NCI-H2171 (cell line): ENCODE measurements at places on chromosomes 7 and 10.

DNA sequence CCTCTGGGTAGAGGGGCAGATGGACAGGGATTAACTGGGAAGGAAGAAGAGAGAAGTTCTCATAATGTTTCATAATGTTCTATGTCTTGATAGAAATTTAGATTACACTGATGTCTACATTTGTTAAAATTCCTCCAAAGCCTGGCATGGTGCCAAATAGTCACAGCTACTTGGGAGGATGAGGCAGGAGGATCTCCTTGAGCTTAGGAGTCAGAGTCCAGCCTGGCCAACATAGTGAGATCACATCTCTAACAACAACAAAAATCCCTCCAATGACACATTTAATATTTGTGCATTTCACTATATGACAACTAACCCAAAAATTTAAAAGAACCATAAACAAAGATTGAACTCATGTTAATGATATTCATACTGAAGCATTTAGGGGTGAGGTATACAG is 33.0 kb upstream of the PPP1R3C start:
- no peak for DNase-seq

DNA sequence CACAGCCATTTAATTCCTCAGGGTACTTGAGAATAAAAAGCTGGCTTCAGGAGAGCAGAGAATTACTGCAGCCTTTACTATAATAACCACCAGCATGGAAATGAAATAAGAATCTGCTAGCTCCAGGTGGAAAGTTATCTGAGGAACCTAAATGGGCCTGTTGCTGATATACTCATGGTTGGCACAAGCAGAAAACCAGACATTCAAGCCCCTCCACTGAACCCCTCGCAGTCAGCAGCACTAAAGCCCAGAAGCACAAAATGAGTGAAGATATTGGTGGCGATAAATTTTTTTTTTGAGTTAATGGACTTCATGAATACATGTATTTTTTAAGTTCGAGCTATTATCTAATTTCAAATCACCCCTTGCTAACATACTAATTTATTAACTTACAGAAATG is 303.9 kb upstream of the NRP1 start:
- no peak for DNase-seq

DNA sequence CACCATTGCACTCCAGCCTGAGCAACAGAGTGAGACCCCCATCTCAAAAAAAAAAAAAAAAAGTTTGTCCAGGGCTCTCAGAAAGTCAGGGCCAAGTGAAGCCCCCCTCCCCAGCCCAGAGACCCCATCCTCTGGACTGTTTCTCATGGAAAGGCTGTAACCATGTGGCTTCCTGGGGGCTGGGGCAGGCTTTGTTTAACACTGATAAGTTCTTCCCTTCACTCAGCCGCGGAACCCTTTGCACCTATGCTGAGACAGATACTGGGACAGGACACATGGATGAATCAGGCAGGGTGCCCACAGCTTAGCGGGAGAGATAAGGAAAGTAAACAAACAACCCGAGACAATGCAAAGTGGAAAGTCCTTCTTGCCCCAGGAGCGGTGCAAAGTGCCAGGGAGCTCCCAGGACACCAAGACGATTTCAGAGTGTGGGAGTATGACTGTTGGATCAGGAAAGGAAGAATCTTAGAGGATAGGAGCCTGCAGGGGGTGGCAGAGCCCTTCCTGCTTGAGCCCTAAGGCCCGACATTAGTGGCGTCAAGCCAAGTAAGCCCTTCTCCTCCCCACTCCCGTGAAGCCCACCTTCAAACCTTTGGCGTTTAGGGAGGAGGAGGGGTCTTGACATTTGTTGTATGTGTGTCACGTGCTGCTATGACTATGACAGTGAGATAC is 11.6 kb downstream of the MLXIPL start:
- no peak for DNase-seq

DNA sequence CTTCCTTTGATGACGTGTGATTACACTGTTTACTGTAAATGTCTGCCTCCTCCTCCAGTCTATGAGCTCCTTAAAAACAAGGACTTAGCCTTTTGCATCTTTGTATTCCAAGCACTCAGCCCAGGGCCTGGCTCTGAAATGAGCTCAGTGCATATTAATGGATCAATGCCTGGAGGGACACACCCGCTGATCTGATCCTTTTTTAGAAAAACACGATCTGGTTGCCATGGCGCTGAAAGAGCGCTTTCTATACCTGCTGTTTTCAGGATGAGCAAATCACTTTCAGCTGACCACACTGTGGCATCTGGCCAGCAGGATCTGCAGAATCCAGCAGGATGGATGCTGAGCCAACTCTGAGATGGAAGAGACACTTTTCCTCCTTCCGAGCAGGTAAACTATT is 37.8 kb upstream of the GARS1 start:
- peak; percentile 9 for DNase-seq

DNA sequence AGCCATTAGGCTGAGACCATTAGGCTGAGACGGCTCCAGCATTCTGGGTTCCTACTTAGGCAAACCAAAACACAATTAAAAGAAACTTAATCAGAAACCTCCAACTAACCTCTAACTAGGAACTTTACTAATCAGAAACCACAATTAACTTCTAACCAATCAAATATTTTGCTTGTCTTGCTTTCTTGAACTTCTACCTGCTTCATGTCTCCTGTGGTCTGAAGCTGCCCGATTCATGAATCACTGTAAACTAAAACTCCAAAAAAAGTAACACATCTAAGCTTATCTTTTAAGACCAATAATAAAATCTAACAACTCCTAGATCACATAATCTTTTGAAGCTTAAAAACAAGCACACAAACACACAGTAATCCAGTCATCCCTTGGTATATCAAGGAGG is 76.1 kb downstream of the PDSS1 start:
- no peak for DNase-seq

GRCh38 chr10:70622981-70623844 is 20.7 kb upstream of the PRF1 start:
- no peak for DNase-seq

GRCh38 chr7:55286666-55287065 is 78.5 kb upstream of the LANCL2 start:
- no peak for DNase-seq

DNA sequence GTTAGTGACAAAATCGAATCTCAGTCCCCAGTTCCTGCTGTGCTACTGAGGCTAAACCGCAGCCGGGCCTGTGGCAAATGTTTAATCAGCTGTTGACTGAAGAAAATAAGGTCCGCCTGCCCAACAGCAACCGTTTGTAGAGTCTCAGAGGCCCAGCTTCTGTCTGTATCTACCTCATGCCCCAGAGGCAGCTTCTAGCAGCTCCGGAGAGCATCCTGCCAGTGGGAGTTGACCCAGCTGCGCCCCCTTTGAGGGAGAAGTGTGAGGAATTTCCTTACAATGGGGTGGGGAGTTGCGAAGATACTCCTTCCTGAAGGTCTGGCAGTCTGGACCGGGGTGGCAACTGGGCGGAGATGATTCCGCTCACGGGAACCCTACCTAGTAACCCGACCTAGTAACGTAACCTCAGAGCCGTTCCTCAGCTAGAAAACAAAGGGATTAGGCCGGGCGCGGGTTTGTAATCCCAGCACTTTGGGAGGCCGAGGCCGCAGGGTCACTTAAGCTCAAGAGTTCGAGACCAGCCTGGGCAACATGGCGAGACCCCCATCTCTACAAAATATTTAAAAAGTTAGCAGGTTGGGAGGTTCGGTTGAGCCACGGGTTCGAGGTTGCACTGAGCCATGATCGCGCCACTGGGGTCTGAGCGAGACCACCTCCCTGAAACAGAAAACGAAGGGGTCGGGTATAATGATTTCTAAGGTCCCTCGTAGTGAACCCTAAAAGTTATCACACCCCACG is 846 bp upstream of the ZNF775 start:
- peak; percentile 35 for DNase-seq

GRCh38 chr7:11212080-11212711 is 238.5 kb downstream of the PHF14 start:
- DNase-seq = peak; percentile 67

DNA sequence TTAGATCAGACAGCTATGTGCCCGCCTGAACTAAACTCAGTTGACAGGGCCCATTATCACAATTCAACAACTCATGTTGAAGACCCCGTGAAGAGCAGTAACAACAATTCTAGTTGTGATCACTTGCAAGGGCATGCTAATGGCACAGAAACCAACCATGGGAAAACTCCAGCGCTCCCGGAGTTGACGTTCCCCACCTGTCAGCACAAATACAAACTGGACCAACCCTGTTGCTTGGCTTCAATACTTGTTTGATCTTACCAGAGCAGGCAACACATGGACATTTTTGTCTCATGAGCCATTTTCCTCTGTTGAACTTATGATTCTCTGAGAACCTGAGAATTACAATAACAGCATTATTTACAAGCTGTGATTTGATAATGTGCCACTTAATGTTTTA is 119.0 kb upstream of the LANCL2 start:
- DNase-seq = no peak

DNA sequence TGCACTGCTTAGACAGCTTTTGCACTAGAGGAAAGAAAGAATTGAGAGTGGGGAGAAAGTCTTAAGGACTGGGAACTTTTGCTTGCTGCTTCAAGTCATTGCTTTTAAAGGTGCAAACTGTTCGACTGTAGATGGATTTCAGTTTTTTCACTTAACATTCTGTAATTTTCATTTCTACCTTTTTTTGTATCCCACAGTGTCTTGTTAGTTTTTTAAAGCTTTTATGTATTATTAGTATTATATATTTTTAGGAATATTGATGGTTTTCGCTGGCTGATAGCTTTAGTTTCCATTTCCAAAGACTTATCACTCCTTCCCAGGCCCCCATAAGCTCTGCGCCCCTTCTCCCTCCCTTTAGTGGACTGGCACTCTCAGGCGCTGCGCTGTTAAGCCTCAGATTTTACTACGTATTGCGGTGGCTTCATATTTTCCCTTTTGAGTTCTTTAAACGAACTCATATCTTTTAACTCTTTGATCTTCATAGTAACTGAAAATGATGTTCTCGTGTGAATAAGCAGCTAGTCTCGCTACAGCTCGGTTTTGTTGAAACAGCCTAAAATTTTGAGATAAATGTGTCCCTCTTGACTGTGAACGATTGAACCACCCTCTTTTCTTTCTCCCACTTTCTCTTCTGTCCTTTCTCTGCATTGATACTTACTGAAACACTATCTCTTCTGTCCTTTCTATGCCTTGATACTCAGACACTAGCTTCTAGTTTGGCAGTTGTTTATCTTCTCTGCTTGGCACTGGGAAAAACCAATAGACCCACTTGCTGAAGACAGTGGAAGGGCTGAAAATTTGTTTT is 2.5 kb upstream of the ETV1 start:
- DNase-seq = no peak

- DNase-seq = no peak
These were observed 158.1 kb upstream of the KMT2E start for GRCh38 chr7:104855861-104856260.

DNA sequence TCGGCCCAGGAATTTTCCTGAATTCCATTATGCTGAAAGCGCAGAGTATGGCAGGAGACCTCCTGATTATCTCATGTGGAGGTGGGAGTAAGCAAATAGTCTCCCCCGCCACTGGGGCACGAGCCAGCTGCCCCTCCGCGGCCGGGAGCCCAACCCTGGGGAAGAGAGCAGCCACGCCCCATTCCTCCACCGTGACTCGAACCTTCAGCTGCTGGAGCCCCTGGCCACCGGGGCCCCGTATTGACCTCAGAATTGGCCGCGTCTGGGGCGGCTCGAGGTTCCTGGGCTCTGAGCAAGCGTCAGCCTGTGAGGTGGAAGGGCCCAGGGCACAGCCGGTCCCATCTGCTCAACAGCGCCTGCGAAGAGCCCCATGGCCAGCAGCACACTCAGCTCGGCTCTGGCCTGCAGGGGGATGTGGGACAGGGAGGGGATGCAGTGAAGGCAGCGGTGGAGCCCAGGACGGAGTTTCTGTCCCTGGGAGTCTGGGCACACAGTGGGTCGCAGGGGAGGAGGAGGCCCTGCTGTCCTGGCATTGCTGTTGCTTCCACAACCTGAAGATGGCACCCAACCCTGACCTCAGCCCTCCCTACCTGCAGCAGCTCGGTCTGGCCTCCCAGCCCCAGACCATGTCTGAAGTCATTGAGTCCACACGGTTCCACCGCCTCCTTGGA is 97.8 kb downstream of the CHST15 start:
- no peak for DNase-seq

- no peak for DNase-seq
These were observed 47.4 kb downstream of the GPR37 start for GRCh38 chr7:124718032-124718766.

DNA sequence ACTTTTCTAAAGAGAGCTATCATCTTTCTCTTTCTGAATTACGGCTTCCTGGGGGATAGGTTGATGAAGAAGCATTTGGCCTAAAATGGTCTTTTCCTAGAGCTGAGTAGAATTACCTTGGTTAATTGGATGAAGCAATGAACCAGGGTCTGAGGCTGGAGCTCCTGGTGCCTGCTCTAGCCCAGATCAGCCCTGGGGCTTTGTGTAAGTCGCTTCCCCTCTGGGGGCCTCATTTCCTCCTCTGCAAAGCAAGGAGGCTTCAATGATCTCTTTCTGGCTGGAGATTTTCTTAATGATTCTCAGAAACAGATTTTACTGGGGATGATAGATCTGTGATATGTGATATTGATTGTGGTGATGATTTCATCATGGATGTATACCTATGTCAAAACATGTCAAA is 3.5 kb upstream of the CPA2 start:
- no peak for DNase-seq

- no peak for DNase-seq
These were observed 347.3 kb upstream of the AUTS2 start for GRCh38 chr7:69250958-69251357.

- no peak for DNase-seq
These were observed 1.4 kb upstream of the ZNF212 start for GRCh38 chr7:149238051-149238450.

- no peak for DNase-seq
These were observed 78.7 kb upstream of the MKRN1 start for GRCh38 chr7:140557809-140558518.

DNA sequence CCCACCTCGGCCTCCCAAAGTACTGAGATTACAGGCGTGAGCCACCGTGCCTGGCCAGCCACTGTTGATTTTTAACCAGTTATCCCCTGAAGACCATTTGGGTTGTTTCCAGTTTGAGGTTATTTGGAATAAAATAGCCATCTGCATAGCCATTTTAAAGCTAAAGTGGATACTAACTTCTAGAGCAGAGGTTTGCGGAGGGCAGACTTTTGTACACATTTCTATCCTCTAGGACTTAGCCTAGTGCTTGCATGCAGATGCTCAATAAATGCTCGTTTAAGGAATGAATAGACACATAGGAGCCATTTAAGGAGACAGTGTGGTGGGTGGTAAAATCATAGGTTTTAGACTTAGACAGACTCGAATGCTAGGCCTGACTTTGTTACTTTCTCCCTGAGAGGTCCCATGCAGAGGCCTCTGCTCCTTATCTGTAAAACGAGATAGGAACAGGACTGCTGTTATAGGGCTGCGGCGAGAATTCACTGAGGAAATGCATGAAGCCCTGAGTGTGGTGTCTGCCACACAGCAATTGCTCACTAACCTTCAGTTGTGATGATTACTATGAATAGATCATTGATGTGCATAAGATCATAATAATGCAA is 75.9 kb downstream of the PFKFB3 start:
- DNase-seq = no peak

- DNase-seq = no peak
These were observed 44.4 kb upstream of the GAD2 start for GRCh38 chr10:26172131-26172530.
